NCI-H1048 (cell line): ENCODE measurements at places on chromosomes 12 and 14.

GRCh38 chr12:108722992-108723766, 8.1 kb downstream of the CORO1C start:
- no peak for DNase-seq

- no peak for DNase-seq
These were observed 28.5 kb upstream of the PNMA1 start for GRCh38 chr14:73742520-73743238.

DNA sequence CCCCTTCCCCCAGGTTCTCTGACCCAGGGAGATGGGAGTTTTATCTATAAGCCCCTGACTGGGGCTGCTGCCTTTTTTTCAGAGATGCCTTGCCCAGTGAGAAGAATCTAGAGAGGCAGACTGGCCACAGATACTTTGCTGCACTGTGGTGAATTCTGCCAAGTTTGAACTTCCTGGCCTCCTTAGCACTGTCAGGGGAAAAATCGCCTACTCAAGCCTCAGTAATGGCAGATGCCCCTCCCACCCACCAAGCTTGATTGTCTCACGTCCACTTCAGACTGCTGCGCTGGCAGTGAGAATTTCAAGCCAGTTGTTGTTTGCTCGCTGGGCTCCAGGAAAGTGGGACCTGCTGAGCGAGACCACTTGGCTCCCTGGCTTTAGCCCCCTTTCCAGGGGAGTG, 31.7 kb downstream of the KLRK1 start:
- no peak for DNase-seq

- DNase-seq, result no peak
These were observed 14.9 kb upstream of the IRF2BPL start for GRCh38 chr14:77043177-77043983.
